Cardiac fibroblast (primary cell): ENCODE measurements at places on chromosomes 13 and 19.
A peak's percentile ranks its signal among the peaks of the same experiment; 100 is the strongest.

- DNase-seq = no peak
Observed at GRCh38 chr13:107834281-107834680, 381.1 kb downstream of the LIG4 start.

DNA sequence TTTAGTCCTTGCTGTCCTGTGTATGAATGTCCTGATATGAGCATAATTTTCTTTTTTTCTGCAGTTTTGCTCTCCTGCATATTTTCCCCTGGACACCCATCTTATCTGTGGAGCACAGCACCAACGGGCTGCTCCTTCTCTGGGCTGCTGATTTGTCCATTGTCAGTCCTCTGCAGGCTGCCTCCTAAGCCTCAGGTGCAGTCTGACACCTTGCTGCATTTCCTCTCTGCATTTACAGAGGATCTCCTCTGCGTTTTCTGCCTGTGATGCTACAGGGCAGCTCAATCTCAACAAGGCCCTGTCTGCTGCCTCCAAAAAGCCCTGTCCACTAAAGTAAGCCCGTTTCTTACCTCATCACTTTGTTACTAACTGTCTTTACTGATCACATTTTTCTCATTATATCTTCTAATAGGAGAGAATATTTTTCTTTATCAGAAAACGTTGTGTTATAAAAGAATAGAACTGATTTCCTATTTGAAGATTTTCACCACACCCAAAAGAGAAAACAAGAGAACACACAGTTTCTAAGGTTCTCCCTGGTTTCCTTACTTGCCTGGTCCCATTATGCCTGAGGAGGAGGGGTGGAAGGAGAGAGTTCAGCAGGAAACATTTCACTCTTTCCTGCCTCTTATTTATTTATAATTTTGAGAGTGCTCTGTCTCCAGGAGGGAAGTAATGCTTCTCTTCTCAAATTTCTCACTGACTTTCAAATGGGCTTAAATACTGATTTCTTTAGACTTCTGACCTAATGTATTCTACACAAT lies 65.6 kb upstream of the TDRD3 start:
- DNase-seq = no peak

- no peak for DNase-seq
Observed at GRCh38 chr13:106850973-106851650, 283.2 kb upstream of the ARGLU1 start.

GRCh38 chr13:51297556-51297955 lies 41.9 kb upstream of the SERPINE3 start:
- DNase-seq = no peak

- DNase-seq = peak; percentile 39
Observed at GRCh38 chr13:95641291-95642027, 3.0 kb downstream of the DZIP1 start.

DNA sequence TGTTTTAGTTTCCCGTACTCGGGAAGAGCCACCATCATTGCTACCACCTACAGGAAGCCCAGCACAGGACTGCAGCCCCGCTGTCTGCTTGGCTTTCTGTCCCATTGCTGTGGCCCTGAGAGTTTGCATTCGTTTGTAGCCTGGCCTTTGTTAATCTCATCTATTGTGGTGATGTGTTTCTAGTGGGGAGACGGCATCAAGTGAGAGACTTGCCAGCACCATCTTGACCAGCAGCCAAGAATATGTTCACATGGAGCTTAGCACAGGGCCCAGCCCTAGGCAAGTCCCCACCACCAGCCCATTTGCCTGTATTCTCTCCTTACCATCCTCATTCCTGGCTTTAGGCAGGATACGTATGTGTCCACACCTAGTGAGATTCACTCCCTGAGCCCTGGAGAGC lies 17.3 kb upstream of the OVOL3 start:
- DNase-seq = peak; percentile 26

GRCh38 chr13:98998831-98999638 lies 21.2 kb upstream of the DOCK9 start:
- peak; percentile 53 for DNase-seq

DNA sequence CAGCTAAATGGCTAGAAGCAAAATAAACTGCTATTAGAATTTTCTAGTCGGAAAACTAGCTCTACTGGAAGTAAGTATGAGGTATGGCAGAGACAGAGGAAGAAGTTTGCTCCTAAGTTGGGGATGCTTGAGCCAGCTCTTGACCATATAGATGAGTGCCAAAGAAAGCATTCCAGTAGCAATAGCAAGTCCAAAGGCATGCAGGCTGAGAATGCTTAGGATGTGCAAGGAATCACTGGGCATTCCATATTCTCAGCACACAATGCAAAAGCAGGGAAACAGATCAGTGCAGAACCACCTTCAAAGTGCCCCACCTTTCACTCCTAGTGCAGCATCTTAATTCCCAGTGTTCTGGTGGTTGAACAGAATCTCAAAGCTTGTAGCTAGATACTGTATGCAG lies 32.9 kb downstream of the SERTM1 start:
- DNase-seq = peak; percentile 68

- DNase-seq = no peak
Observed at GRCh38 chr13:111654531-111654930, 334.1 kb downstream of the TEX29 start.

DNA sequence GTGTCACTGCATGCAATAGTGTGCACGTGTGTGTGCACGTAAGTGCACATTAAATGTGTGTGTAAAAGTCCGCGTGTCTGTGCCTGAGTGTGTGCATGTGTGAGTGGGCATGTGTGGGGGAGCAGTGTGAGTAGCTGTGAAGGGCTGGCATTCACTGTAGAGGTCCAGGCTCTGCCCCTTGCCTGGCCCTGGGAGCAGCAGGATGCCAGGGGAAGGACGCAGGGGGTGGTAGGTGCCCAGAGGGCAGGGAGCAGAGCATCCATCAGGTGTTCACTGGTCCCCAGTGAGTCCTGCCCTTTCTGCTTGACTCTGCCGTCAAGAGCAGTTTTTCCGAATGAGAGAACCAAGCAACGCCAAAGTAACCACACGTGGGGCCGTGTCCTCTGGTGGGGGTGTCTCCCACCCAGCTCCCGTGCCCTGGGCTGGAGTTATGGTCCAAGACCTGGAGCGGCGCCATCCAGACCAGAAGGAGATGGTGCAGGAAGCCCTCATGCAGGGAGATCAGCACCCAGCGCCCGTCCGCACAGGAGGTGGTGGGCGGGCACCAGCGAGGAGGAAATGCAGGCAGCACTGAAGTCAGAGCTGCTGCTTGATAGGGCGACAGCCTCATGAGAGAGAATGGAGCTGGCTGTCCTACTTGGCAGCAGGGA lies 68.5 kb downstream of the TEX29 start:
- DNase-seq = no peak

- DNase-seq = no peak
Observed at GRCh38 chr13:96880419-96880818, 113.9 kb downstream of the OXGR1 start.

- DNase-seq = peak; percentile 87
Observed at GRCh38 chr19:4454747-4455718, 2.6 kb downstream of the UBXN6 start.

DNA sequence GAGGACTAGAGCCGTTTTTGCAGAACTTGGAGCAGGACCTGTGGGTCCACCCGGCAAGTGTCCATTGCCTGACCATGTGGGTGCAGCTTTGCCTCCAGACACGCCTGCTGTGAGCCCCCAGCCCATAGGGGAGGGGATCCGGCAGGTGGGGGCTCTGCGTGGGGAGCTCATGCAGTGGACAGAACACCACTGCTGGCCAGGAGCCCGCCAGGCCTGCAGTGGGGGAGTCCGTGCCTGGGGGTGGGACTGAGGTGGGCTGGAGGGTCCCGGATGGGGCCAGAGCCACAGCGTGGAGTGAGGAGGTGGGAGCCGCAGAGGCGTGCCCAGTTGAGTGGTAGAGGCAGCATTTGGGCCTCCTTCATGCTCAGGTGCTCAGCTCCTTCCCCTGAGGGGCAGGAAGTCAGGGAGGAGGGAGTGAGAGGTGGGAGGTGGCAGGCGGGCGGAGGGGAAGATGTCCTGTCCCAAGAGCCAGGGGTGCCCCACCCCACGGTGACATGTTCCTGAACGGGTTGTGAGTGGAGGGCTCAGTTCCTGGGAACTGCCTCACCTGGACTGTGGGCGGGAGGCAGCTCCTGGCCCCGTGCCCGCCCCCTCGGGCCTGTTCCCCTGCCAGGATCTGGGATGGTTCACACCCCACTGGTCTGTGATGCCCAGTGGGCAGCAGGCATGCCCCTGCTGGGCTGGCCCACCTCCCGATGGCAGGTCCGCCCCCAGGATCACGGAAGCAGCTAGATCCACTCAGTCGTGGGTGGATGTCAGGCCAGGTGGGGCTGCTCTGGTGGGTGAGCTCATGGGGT lies 8.8 kb downstream of the ADAT3 start:
- DNase-seq = no peak

- no peak for DNase-seq
Observed at GRCh38 chr19:18701250-18701608, 17.7 kb downstream of the CRTC1 start.

- no peak for DNase-seq
Observed at GRCh38 chr19:35462476-35462953, 14.5 kb downstream of the FFAR2 start.

DNA sequence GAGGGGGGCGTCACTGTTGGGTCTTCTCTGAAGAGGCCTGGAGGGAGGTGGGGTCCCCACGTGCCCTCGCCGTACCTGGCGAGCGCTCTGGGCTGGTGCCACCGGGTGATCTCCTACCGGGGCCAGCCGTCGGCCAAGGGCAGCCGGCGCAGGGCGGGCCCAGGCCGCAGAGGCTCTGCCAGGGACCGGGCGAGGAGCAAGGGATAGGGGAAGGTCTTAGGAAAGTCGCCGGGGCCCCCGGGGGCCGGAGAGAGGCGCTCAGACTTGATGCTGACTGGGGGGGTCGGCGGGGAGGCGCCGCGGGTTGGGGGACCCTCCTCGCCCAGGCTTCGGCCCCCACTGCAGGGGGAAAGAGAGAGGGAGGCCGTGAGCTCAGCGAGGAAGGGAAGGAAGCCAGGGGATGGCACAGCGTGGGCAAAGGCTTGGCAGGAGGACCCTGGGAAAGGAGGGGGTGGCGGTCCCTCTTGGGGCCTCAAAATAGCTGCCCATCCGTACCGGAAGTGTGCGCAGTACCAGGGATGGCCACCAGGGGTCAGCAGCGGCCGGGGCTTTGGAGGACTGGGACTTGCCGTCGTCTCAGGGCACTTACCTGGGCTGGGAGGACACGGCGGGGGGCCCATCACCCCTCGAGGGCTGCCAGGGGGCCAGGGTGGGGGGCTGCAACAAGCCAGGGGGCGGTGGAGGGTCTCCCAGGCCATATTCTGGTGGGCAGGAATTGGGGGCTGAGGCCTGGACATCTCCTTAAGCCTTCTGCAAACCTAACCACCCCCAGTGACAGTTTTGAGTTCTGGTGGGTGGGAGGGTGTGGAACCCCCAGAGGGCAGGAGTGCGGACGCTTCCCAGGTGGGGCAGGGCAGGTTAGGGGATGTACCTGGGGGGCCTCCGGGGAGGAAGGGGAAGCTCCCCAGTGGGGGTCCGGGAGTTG lies 7.7 kb upstream of the TMEM161A start:
- DNase-seq = peak; percentile 63

DNA sequence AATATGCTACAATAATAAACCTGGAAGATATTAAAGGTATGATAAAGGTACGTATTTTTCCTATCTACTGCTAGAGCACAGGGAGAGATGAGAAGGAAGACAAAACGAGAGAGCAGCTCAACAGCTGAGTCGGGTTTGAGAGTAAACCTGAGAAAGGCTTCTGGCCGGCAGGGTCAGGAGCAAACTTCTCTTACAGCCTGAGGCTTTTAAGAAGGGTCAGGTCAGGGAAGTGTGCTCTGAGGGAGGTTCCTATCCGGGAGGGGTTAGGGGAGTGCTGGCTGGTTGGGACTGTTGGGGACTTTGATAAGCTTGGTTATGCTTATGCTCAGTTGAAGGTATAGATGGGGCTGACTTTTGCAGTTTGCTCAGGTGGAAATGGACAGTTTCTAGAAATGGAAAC lies 77.7 kb upstream of the PRR20A start:
- no peak for DNase-seq

DNA sequence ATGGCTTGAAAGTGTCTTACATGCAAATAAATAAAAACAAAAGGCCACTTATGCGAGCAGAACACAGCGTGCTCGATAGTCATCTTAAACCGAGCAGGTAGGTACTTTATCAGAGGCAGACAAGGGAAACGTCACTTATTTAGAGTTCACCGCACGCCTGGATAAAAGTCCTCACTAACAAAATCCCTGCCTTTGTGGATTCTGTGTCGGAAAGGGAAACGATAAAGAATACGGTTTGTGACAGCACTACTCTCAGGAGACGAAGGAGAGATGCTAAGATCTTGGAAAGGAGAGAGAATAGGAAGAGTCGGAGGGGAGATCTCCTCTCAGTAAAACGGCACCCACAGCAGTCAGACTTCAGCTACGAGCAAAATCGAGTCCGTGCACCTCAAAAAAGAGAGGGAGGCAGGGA lies 581 bp downstream of the RCBTB1 start:
- peak; percentile 5 for DNase-seq

DNA sequence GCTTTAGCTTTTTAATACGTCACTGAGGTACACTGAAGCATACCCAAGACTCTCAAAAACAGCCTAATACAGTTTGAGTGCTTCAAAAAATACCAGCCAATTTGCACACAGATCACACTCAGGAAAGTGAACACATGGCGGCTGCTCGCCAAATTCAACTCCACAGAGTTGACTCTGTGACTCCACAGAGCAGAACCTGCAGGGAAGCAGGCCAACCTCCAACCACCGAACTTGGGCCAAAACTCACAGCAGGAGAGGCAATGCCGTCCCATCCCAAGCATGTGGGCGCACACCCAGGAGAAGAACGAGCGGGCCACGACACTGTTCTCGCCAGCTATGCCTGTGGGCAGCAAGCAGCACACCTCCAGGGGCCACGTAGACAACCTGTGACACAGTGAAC lies 21.1 kb downstream of the ELL start:
- no peak for DNase-seq

DNA sequence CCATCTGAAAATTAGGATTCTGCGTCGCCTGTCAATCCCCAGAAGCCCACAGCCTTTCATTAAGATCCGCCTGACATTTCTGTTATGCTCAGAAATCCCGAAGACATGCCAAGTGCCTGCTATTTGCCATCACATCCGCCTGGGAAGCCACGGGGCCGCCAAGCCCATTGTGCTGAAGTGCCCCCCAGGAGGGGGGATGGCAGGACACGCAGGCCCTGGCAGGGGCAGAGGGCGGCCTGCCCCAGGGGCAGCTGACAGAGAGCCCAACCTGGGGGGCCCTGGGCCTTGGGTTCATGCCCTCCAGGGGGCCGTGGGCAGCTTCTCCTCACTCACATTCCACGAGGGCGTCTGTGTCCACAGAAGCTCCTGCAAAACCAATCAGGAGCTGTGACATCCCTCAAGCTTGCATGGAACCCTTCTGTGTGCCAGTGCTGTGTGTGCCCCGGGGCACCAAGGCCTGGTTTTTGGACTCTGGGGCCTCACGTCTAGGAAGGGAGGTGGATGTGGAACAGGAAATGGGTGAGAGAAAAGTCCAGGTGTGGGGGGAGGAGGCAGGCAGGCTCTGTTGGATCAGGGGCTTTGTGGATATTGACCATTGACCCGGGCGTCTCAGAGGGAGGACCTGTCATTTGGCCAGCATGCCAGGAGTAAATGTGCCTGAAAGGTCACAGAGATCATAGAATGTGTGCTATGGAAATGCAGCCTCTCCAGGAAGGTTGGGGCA lies 122.9 kb downstream of the URI1 start:
- no peak for DNase-seq

DNA sequence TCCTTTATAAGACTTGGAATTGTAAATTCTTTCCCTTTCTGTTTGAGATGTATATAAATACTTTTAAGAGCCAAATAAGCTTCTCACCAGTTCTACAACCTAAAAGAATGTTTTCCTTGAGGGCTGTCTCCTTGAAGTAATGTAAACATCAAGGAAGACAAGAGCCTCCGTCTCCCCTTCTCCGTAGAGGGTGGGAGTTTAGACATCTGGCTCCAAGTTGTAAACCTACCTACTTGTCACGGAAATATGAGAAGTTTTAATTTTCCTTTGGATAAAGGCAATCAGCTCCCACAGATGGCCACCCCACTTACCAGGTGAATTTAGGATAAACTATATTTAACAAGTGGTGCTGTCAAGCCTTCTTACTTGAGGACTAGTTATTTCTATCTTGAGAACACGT lies 237.9 kb downstream of the NALCN start:
- no peak for DNase-seq
